ENCODE measurements at places on chromosomes 5 and 9.

GRCh38 chr9:107024193-107024592, 161.2 kb downstream of the ZNF462 start:
- DNase-seq: no peak

- DNase-seq: no peak
Measured at GRCh38 chr5:155025895-155026294, 12.3 kb downstream of the KIF4B start.

GRCh38 chr5:177132136-177133095, 1.2 kb upstream of the NSD1 start:
- DNase-seq: peak; percentile 51

DNA sequence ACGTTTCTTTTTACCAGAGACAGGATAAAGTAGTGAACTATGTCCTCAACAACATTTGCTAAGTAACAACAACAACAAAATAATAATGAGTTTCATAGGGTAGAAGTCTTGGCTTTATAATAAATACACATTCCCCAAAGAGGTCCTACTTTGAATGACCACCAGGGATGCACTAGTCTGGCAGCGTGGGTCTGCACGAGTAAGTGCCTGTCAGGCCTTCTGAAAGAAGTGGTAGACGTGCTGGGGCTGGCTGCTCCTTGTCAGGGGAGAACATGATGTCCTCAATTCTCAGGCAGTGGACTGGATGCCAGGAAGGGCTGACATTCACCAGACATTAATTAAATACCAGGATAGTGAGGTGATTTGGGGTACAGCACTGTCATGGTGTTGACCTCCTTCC, 331.1 kb downstream of the TMEM38B start:
- peak; percentile 30 for DNase-seq

GRCh38 chr5:56039985-56040384, 45.2 kb upstream of the IL6ST start:
- DNase-seq: no peak

- DNase-seq: no peak
Measured at GRCh38 chr5:40220260-40220659, 459.5 kb upstream of the PTGER4 start.

DNA sequence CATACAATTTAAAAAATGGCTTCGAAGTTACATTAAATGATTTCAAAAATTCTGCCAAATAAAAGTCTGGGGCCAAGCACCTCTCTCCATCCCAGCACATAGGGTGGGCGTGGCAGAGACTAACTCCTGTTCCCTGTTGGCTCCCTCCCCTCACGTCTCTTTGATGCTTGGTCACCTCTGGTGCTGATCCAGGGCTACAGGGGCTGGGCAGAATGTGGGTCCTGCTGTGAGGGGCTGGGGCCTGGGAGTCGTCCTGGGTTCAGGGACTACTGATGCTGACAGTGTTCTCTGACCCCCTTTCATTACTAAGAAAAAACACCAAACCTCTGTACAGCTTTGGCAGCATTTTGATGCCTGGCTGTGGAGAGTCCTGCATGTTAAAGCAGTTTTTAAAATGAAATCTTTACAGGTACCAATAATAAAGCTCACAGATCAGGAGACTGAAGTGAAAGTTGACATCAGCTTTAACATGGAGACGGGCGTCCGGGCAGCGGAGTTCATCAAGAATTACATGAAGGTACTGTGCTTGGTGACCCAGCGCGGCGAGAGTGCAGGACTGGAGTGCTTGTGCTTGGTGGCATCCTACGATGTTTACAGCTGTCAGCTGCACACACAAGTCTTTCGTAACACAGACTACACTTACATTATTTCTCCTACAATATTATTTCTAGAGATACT, 29.0 kb downstream of the TENT4A start:
- no peak for DNase-seq

GRCh38 chr9:76573905-76574760, 115.2 kb downstream of the GCNT1 start:
- no peak for DNase-seq

GRCh38 chr9:129958796-129959195, 84.2 kb downstream of the FNBP1 start:
- no peak for DNase-seq

DNA sequence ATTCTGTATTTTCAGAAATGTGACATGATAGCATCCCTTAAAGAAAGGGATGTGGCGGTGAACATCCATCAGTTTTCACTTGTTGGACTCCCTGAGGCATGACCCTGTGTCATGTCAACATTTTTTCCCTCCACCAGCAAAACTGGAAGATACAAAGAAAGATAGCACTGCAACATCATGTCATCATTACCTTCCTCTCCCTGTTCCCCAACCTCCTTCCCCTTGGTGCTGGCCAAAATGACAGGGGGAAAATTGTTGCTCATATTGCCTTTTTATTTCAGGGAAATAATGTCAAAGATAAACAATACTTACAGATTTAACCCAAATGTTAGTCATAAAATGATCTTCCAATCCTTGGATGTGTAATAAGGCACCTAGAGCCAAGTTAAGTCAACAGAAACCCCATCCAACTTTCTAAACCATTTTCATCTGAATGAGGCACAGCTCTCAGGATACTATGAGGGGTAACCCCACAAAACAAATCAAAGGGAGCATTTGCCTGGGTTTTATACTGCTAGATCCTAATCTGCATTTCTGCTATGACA, 644.3 kb downstream of the ACTL7B start:
- DNase-seq: no peak

DNA sequence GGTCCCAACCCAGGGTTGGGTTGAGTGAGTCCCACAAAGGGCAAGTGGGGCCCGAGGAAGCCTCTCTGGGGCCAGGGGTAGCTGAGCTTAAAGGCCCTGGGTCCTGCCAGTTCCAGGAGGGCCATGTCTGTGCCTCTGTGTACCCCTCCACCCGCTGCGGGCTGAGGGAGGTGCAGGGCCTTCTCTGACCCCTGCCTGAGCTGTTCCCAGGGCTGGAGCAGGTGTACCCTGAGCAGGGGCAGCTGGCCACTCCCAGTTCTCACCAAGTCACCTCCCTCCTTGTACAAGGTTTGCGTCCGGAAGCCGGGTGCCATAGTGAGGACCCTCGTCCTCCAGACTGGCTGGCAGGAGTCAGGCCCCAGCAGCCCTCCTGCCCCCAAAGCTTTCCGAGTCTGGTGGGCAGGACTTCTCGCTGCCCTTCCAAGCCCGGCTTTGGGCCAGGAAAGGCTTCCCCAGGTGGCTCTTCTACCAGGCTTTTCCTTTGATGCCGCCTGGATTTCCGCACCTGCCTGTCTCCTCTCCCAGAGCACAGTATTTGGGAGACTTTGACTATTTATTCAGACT, 9.2 kb upstream of the ENDOG start:
- DNase-seq: no peak

DNA sequence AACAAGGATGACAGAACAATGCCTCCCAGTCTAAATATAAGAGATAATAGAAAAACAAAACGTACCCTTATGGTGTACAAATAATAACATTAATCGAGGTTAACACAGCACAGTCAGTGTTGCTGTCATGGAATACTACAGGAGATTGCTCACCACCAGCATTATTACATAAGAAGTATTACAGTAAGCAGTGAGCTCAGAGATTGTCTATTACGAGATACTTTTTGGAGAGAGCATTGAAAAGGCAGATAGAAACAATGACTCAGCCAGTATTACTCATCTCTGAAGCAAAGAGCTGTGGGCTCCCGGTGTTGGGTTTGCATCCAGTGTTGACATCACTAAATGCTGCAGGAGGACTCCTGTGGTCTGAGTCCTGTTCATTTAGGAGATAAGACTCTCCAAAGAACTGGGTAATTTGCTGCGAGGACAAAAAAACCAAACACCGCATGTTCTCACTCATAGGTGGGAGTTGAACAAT, 191.9 kb upstream of the SEMA6A start:
- peak; percentile 39 for DNase-seq

- no peak for DNase-seq
Measured at GRCh38 chr5:110376281-110376951, 350.1 kb downstream of the TMEM232 start.

GRCh38 chr9:76580188-76580587, 121.2 kb downstream of the GCNT1 start:
- no peak for DNase-seq

GRCh38 chr9:108994695-108995094, 18.6 kb downstream of the CTNNAL1 start:
- DNase-seq: peak; percentile 70

DNA sequence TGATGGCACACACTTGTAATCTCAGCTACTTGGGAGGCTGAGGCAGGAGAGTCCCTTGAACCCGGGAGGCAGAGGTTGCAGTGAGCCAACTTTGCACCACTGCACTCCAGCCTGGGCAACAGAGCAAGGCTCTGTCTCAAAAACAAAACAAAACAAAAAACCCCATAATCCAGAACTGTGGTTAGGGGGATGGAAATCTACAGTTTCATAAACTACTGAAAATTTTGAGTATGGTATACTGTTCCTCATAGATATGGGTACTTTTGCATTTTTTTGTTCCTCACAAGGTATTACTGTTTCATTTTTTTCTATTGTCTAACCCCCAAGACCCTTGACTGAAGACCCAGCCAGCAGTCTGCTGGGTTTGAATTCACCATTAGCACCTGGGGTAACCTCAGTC, 52.2 kb upstream of the MAP3K1 start:
- no peak for DNase-seq

DNA sequence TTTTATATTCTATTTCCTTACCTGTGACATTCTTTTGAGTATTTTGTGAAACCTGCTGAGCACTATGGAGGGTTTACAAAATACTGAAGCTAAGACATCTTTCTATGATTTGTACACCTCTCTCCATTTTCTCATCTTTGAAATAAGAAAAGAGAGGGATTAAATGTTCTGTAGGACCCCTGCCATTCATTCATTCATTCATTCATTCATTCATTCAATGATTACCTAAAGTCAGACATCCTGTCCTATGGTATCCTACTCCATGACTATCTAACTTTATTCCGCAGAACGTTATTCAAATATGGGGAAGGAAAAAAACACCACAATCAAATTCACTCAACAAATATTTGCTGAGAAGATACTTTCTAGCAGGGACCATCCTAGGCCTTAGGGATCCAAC, 51.4 kb downstream of the AP3B1 start:
- no peak for DNase-seq

- DNase-seq: no peak
Measured at GRCh38 chr9:123262338-123262737, 6.0 kb downstream of the STRBP start.

- no peak for DNase-seq
Measured at GRCh38 chr9:128078504-128079434, 10.7 kb downstream of the SLC25A25 start.

DNA sequence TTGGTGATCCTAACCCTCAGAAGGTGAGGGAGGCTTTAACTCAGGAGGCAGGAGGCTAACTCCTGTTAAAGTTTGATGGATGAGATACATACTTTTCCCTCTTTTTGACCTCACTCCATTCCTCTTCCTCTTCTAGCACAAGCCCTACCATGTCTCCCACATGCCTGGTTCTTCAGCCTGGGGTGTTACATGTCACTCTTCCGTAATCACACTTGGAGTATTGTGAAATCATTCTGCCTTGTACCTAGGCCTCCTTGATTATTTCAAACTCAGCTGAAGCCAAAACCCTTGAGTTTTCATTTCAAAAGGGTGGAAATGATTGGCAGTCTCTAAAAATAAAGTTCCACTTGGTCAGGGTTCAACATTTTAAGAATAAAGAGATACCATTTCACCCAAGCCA, 1.8 kb downstream of the PLAC8L1 start:
- no peak for DNase-seq

GRCh38 chr9:35990155-35990554, 32.2 kb upstream of the OR2S2 start:
- no peak for DNase-seq

- DNase-seq: no peak
Measured at GRCh38 chr5:1479581-1480188, 34.4 kb upstream of the SLC6A3 start.

- DNase-seq: no peak
Measured at GRCh38 chr5:35847491-35847890, 9.2 kb upstream of the IL7R start.
